ENCODE measurements at places on chromosomes 2 and 18. TPM values are rescaled to one million over a fixed set of nuclear protein-coding genes. Genes with fewer than 3 reads are reported as not detected.

The TANK gene
- total RNA-seq, result 79.6 TPM

GRCh38 chr2:189465478-189465877 lies 24.2 kb downstream of the WDR75 start:
- H3K27ac ChIP-seq, result no peak overlapping the region
- no peaks in the 10 kb centered on the region for H3K4me1 ChIP-seq
- H3K36me3 ChIP-seq, result peaks cover 99% of the 10 kb centered on the region
- no peak for DNase-seq
- no peaks in the 10 kb centered on the region for H3K27me3 ChIP-seq

- no peaks in the 10 kb centered on the region for H3K4me1 ChIP-seq
- no peak overlapping the region for H3K27ac ChIP-seq
- DNase-seq, result no peak
- no peaks in the 10 kb centered on the region for H3K27me3 ChIP-seq
- H3K4me3 ChIP-seq, result no peak overlapping the region
These were observed 295.9 kb upstream of the LINC00305 start for GRCh38 chr18:64444819-64445218.

GRCh38 chr2:191748528-191749180 lies 70.7 kb downstream of the NABP1 start:
- no peaks in the 10 kb centered on the region for H3K4me1 ChIP-seq
- H3K4me3 ChIP-seq, result no peak overlapping the region
- DNase-seq, result no peak
- H3K27ac ChIP-seq, result no peak overlapping the region
- H3K36me3 ChIP-seq, result no peaks in the 10 kb centered on the region

DNA sequence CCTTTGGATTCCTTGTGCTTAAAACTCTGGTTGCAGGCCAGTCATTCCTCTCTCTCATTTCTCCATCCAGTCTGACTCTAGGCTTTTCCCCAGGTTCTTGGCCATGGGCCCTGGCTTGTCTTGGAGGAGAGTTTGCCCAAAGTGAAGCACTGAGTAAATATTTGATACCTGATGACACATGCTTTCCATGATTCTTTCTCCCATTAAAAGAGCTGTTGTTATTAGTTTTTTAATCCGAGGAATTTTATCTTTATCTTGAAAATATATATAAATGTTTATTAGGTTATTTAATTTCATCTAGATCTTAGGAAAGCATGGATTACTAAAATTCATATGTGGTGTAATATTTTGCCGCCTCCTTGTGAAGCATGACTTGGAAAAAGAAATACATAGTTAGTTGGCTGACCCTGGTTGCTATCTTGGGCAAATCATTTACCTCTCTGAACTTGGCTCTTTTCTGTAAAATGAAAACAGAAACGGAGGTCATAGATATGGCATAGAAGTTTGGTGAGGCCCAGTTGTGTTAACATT lies 650.1 kb downstream of the SLC4A3 start:
- H3K36me3 ChIP-seq, result no peaks in the 10 kb centered on the region
- no peak overlapping the region for H3K4me3 ChIP-seq
- no peaks in the 10 kb centered on the region for H3K4me1 ChIP-seq
- no peak overlapping the region for H3K27ac ChIP-seq
- DNase-seq, result peak; percentile 69
- no peaks in the 10 kb centered on the region for H3K27me3 ChIP-seq

DNA sequence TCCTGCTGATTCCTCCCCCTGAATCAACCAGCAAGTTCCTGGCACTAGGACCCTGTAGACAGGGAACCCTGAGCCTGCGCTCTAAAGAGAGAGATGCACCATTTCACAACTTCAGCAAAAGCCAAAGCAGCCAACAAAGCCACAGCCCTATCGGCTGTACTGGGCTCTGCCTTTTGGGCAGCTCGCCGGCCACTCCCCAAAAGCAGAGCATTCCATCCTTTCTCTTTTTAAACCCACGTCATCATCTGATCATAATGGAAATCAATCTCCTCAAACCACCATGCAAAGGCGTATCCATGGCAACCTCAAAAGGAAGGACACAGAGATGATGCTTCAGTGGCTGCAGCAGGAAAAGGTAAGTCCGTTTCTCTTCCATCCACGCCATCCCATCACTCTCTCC lies 5.3 kb upstream of the DCTN1 start:
- no peaks in the 10 kb centered on the region for H3K27me3 ChIP-seq
- no peak overlapping the region for H3K4me3 ChIP-seq
- H3K36me3 ChIP-seq, result no peaks in the 10 kb centered on the region
- peak overlapping the region; percentile 11 for H3K27ac ChIP-seq

DNA sequence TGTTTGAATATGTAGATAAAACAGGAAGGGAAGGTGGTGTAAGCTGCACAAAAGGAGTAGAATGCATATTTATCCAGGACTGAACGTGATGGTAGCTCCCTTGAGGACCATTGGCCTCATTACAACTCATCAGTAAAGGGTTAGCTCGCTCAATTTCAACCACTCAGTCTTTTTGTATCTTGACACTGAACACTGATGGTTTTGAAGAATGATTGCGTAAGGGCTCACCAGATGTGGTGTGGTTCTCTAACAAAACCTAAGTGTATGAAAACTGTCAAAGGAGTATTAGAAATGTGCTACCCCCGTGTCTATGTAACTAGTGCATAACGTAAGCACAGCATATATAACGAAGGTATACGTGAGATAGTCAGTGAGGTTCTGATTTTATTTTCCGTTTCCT lies 272.4 kb upstream of the THSD7B start:
- no peak for DNase-seq
- no peaks in the 10 kb centered on the region for H3K36me3 ChIP-seq
- no peaks in the 10 kb centered on the region for H3K4me1 ChIP-seq
- no peak overlapping the region for H3K27ac ChIP-seq

GRCh38 chr18:63545000-63545399 lies 2.8 kb downstream of the SERPINB12 start:
- H3K27me3 ChIP-seq, result no peaks in the 10 kb centered on the region
- no peaks in the 10 kb centered on the region for H3K4me1 ChIP-seq
- no peak overlapping the region for H3K4me3 ChIP-seq
- no peak overlapping the region for H3K27ac ChIP-seq
- DNase-seq, result no peak

The TDRD15 gene
- not detected for total RNA-seq

DNA sequence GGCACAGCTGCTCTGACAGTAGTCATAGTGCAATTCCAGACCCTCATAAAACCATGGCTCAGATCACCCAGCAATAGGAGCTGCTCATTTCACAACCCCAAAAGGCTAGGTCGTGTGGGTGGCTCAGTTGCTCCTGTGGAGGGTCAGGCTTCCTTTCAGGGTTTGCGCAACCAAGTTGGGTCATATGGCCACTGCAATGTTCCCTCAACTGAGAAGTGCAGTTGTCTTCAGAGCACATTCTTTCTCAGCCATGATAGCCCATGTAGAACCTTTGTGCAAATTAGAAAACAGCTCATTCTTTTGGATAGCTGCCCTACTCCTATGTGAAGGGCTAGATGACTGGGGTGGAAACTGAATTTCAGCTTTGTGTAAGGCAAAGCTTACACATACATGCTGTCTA lies 3.2 kb downstream of the SERPINB13 start:
- H3K36me3 ChIP-seq, result no peaks in the 10 kb centered on the region
- H3K4me1 ChIP-seq, result no peaks in the 10 kb centered on the region
- no peak overlapping the region for H3K27ac ChIP-seq
- peak; percentile 69 for DNase-seq

GRCh38 chr2:128320906-128321771 lies 2.5 kb upstream of the HS6ST1 start:
- H3K36me3 ChIP-seq, result no peaks in the 10 kb centered on the region
- H3K27me3 ChIP-seq, result no peaks in the 10 kb centered on the region
- no peak overlapping the region for H3K27ac ChIP-seq
- peaks cover 20% of the 10 kb centered on the region for H3K4me1 ChIP-seq

The CAPN14 gene
- total RNA-seq, result 0.26 TPM

- H3K27ac ChIP-seq, result no peak overlapping the region
- peaks cover 7% of the 10 kb centered on the region for H3K4me1 ChIP-seq
- DNase-seq, result no peak
- H3K27me3 ChIP-seq, result no peaks in the 10 kb centered on the region
These were observed 119.6 kb downstream of the SLC8A1 start for GRCh38 chr2:40332191-40332826.

The SERPINB2 gene
- 0.38 TPM for total RNA-seq

The AMER3 gene
- not detected for total RNA-seq

The MAP3K19 gene
- not detected for total RNA-seq

GRCh38 chr2:28133778-28134177 lies 243.2 kb downstream of the BABAM2 start:
- no peaks in the 10 kb centered on the region for H3K27me3 ChIP-seq
- no peak overlapping the region for H3K4me3 ChIP-seq
- H3K36me3 ChIP-seq, result no peaks in the 10 kb centered on the region
- H3K4me1 ChIP-seq, result peaks cover 27% of the 10 kb centered on the region

- H3K27ac ChIP-seq, result no peak overlapping the region
- no peaks in the 10 kb centered on the region for H3K27me3 ChIP-seq
- H3K36me3 ChIP-seq, result no peaks in the 10 kb centered on the region
- DNase-seq, result no peak
These were observed 259.2 kb downstream of the SLC4A3 start for GRCh38 chr2:219886615-219887014.

DNA sequence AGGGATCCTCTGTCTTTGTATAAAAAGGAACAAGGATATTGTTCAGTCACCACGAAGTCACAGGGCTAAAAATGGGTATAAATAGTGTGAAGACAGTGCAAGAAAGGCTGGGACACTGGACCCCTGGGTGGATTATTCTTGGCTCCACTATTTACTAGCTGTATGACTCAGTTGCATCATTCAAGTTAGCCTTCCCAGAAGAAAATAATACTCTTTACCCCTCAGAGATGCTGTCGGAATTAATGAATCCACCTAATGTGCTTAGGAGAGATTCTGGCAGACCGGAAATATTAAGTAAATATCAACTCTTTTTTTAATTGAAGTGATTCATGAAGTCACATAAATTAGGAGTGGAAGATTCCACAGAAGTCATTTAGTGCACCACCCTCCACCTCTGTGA lies 98.9 kb downstream of the SPHKAP start:
- DNase-seq, result no peak
- H3K4me1 ChIP-seq, result no peaks in the 10 kb centered on the region
- no peaks in the 10 kb centered on the region for H3K27me3 ChIP-seq
- no peaks in the 10 kb centered on the region for H3K36me3 ChIP-seq
- H3K4me3 ChIP-seq, result no peak overlapping the region

DNA sequence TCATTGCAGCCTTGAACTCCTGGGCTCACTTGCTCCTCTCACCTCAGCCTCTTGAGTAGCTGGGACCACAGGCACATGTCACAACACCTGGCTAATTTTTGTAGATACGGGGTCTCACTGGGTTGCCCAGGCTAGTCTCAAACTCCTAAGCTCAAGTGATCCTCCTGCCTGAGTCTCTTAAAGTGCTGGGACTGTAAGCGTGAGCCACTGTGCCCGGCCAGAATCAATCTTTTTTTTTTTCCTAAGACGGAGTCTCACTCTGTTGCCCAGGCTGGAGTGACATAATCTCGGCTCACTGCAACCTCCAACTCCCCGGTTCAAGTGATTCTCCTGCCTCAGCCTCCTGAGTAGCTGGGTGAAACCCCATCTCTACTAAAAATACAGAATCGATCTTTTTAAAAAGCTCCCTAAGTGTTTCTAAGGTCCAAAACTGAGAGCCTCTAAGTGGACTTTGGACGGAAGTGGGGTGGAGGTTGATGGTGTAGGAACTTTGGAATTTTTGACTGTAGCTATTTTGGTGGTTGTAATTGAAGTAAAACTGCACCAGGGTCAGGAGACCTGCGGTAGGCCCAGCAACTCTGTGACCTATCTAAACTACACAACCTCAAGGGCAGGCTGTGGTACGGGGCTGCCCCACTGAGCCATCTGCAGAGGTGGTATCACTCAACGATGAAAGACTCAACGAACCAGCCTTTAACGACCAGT lies 82.9 kb downstream of the POLR1A start:
- H3K36me3 ChIP-seq, result peaks cover 12% of the 10 kb centered on the region
- H3K4me3 ChIP-seq, result no peak overlapping the region
- H3K4me1 ChIP-seq, result peaks cover 8% of the 10 kb centered on the region
- H3K27me3 ChIP-seq, result no peaks in the 10 kb centered on the region
- DNase-seq, result no peak
- H3K27ac ChIP-seq, result no peak overlapping the region

The ANKRD30B gene
- not detected for total RNA-seq

Data from upper lobe of right lung (tissue), 1 donor.